Fibroblast of the aortic adventitia (primary cell): ENCODE measurements at places on chromosomes 11 and 22. TPM values are rescaled to one million over a fixed set of nuclear protein-coding genes. Genes with fewer than 3 reads are reported as not detected.

Gene TYR
- total RNA-seq: not detected in 2 replicates

Gene EXPH5
- total RNA-seq: 0.72 and 1.1 TPM in 2 replicates

Gene P2RY6
- total RNA-seq: 1.2 TPM in 1 of 2 replicates, not detected in the other

Gene SLC22A25
- not detected in 2 replicates for total RNA-seq

Gene BRSK2
- total RNA-seq: 0.36 TPM in 1 of 2 replicates, not detected in the other

Gene CHST1
- total RNA-seq: 0.09 and 0.82 TPM in 2 replicates

Gene CCS
- total RNA-seq: 28.3 and 54.4 TPM in 2 replicates

Gene CAVIN3
- total RNA-seq: 323 and 888 TPM in 2 replicates

Gene TREH
- total RNA-seq: not detected in 2 replicates

Gene DEUP1
- total RNA-seq: not detected in 2 replicates

Gene TCN2
- total RNA-seq: 13.9 and 17.7 TPM in 2 replicates

Gene ZNRF3
- 3.4 and 4.4 TPM in 2 replicates for total RNA-seq

Gene FBLN1
- 335 and 561 TPM in 2 replicates for total RNA-seq

Gene EFCAB6
- 2.5 and 2.7 TPM in 2 replicates for total RNA-seq

Gene CRYBB3
- not detected in 2 replicates for total RNA-seq

Gene F2
- total RNA-seq: not detected in 2 replicates

Gene PGM2L1
- total RNA-seq: 4.2 and 4.3 TPM in 2 replicates

Gene BTG4
- total RNA-seq: 0.36 TPM in 1 of 2 replicates, not detected in the other

Gene CSF2RB
- 0.81 and 0.98 TPM in 2 replicates for total RNA-seq

Gene FUT4
- total RNA-seq: 5.6 and 7.1 TPM in 2 replicates

Gene RAC2
- total RNA-seq: 5.6 and 14.4 TPM in 2 replicates

Gene POU2AF2
- not detected in 2 replicates for total RNA-seq

Gene TMEM45B
- total RNA-seq: not detected in 2 replicates

Gene USP35
- total RNA-seq: 10.2 and 32.2 TPM in 2 replicates

Gene CHADL
- total RNA-seq: 0.99 and 1.6 TPM in 2 replicates

Gene CDC42BPG
- total RNA-seq: 0.08 and 0.09 TPM in 2 replicates
